ENCODE measurements at places on chromosomes 12 and 14.

- DNase-seq: no peak
These were observed 297.5 kb downstream of the NAV3 start for GRCh38 chr12:78128211-78128610.

GRCh38 chr12:76762601-76762980 lies 1.3 kb upstream of the ZDHHC17 start:
- no peak for DNase-seq

DNA sequence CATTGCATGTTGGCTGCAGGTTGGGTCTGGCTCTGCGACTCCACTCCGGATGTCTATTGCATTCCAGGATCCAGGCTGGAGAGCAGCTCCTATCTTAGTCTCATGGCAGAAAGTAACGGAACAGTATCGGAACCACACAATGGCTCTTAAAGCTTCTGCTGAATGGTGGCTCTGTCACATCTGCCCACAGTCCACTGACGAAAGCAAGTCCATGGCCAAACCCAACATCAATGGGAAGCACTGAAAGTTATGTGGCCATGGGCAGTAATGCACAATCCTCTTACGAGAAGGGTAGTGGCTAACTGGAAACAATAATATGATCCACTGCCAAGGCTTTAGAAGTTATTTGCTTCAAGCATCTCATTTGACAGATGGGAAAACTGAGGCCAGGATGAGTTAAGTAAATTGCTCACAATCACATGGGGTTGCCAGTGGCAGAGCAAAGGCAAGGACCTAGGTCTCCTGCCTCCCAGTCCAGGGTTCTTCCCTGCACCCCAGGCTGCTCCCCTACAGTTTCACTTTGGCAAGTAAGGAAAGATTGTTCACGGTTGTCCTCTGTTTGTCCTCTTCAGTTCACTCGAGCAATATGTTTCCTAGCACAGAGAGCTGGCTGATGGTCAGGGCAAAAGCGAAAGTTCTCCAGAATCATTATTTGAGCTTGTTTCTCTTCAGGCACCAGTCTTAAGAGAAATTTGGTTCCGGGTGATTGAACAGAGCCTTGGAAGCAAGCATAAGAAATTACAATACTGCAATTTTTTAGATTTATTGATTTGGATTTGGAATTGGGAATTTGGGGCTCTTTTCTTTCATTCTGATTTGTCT lies 54.2 kb downstream of the CKAP4 start:
- DNase-seq: no peak

GRCh38 chr14:93926873-93927799 lies at the start of gene FAM181A:
FAM181A (plus strand) TSS chr14:93927344; CDS start chr14:93928286, 942 bp downstream.
- DNase-seq: no peak

- DNase-seq: no peak
These were observed 140.9 kb downstream of the ESRRB start for GRCh38 chr14:76516884-76517283.

- DNase-seq: no peak
These were observed 73.0 kb downstream of the TSHR start for GRCh38 chr14:81028461-81028860.

DNA sequence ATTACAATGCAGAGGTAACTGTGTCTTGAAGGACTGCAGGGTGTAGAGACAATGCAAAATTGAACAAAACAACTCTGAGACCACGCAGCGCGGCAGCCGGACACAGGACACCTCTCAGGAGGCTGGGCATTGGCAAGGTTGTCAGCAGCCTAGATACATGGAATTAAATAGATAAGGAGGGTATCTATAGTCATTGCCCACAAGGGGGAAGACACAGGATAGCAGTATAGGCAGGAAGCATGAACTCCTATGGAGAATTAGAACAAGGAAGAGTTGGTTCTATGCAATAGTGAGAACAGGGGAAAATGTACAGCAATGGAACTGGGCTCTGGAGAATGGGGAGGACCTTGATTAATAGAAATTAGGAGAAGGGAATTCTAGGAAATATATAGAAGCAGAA lies 164.1 kb downstream of the C12orf42 start:
- no peak for DNase-seq

- no peak for DNase-seq
These were observed 303.9 kb upstream of the SYT1 start for GRCh38 chr12:78560633-78561032.

DNA sequence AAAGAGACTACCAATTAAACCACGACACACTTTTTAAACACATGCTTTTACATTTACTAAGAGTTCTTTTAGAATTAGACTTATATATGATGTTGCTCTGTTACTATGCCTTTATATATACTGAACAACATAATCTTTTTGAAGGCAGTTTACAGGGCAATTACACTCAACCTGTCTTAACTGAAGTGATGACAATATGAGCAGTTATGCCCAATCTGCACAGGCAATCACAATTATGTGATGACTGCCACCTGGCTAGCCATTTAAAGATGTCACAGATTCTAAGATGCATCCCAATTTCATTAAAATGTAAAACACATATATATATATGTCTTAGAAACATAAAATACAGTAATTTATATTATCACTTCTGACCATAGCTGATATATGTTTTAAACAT lies 112.6 kb downstream of the STXBP6 start:
- DNase-seq: no peak

DNA sequence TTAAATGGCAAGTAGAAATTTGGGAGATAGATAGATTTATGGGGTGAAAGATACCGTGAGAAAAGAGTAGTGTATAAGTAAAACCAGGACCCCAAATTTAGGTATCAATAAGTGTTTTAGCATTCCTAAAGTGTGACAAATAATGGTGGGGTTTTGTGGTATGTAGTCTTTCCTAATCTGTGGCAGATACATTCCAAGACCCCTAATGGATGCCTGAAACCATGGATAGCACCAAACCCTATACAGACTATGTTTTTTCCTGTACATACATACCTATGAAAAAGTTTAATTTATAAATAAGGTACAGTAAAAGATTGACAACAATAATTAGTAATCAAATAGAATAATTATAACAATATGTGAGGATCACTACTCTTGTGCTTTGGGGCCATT lies 14.4 kb upstream of the TCP11L2 start:
- no peak for DNase-seq

- DNase-seq: no peak
These were observed 5.7 kb upstream of the MLF2 start for GRCh38 chr12:6758506-6759095.

DNA sequence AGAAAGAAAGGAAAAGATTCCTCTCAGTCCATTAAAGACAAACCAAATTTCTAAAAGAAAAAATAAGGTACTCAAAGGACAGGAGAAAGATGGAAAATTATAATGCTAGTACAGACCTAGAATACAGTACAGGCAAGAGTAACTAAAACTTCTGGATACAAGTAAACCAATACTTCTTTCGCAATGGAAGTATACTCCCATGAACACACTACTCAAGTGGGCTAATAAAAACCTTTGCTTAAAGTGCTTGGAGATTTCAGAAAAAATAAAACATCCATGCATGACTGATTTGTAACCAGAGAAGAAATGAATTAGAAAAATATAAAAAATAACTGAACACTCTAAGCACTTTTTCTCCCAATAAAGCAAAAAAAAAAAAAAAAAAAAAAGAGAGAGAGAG lies 3.5 kb downstream of the ZBTB25 start:
- DNase-seq: no peak

- no peak for DNase-seq
These were observed 65.4 kb downstream of the PPFIBP1 start for GRCh38 chr12:27589419-27589818.

DNA sequence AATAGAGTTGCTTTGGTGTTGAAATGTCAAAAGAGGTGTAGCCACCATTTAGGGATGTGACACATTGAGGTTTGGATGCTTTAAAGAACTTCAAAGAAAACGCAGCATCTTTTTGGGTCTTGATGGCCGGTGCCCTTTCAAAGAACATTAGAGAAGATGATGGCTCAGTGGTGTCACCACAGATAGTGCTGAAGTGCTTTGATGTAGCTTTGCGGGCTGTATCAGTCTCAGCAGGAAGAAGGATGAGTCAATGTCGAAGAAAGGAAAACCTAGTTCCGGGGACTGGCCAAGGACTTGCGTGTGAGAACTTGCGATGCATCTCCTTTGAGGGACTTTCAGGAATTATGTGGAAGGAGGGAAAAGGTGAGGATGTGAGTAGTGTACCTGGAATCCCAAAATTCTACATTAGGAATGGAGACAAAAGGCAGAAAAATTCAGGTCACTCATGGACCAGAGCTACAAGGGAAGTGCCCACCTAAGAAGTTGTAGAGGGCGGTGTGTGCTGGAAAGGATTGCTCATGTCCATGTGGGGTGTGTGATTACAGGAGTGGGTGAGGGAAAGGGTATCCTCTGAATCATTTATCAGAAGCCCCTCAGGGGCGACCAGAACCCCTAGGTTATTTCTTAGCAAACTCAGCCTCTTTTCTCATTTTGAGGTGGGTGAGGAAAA lies 39.7 kb upstream of the GZMB start:
- DNase-seq: no peak

GRCh38 chr12:76680940-76681339 lies 83.0 kb upstream of the ZDHHC17 start:
- peak; percentile 84 for DNase-seq

GRCh38 chr12:1488908-1489381 lies 105.4 kb downstream of the FBXL14 start:
- DNase-seq: peak; percentile 76

- DNase-seq: no peak
These were observed 320.7 kb downstream of the PAWR start for GRCh38 chr12:79370021-79370420.

GRCh38 chr14:79342942-79343341 lies 868.4 kb downstream of the DIO2 start:
- no peak for DNase-seq

DNA sequence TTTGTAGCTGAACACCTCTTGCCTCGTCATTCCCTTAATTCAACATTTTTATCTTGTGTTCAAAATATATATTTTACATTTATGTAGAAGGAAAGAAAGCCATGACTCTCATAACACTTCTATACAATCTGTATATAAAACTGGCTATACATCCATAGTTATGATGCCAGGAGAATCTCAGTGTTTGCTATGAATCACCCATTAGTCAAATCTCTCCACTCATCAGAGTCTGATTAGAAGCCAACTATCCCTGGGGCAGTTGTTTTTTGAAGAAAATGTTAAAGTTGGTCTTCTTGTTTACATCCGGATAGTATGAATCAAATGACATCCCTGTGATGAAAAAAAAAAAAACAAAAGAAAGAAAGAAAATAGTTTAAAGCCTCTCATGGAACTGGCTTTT lies 503.9 kb downstream of the NELL2 start:
- no peak for DNase-seq

GRCh38 chr12:3607039-3607720 lies 116.2 kb downstream of the PRMT8 start:
- no peak for DNase-seq

DNA sequence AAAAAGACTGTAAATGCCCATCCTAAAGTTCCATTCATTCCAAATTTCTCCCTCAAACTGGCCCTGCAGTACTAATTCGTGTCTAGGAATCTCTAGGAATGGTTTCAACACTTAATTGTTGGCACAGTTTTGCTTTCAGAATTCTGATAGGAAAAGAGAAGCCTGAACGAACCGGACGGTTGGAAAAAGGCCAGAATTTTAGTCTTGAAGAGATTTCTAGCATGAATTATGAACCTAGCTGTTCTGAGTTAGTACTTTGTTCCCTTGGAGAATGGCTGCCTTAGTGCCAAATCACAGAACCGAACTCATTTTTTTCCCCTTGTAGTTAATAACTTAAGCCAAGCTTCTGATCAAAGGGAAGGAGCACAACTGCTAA lies 262.6 kb downstream of the ADAMTS20 start:
- no peak for DNase-seq

DNA sequence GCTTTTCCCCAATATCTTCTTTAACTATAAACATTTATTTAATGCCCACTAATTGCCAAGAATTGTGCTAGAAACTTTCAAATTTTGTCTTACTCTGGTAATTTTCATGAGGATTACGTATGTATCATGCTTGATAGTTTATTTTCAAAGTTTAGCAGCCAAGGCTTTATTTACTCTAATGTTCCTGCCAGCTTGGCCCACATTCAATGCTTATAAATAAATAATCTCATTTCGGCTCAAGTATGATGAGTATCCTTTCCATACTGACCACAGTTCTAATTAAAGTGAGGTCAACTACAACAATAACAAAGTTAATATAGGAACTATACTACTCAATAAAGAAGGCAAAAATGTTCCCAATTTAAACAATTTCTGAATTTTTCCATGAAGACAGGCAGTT lies 259.2 kb downstream of the MED13L start:
- no peak for DNase-seq

DNA sequence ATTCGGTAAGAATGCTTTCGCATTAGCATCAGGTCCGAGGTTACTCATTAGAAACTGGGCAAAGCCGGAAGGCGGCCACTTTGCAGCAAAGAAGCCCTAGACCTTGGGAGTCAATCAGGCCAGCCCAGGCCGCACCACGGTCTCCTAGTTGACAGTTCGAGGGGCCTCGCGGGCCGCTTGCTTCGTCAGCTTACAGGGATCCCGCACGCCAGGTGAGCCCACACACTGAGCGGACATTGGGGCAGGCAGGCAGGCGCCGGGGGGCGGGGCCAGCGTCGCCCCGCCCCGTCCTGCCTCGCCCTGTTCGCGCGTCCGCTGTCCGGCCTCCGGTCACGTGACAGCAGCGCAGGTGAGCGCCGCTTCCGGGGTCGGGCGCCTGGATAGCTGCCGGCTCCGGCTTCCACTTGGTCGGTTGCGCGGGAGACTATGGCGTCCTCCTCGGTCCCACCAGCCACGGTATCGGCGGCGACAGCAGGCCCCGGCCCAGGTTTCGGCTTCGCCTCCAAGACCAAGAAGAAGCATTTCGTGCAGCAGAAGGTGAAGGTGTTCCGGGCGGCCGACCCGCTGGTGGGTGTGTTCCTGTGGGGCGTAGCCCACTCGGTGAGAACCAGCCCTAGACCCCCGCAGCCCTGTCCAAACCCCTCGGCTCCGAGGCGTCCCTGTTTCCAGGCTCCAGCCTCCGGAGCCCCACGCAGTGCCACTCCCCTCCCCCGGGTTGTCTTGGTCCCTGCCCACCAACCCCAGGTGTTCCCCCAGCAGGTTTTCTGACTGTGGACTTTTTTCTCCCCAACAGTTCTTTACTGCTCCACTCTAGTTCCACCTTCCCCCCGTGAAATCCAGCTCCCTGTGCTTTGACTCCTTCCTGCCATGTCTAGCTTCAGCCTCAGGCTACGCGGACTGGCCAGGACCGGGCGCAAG lies at the start of gene PIP4K2C:
Gene PIP4K2C (plus strand): TSS at position 329 of the 918 bp plus-strand sequence. CDS start 98 bp downstream, at position 427.
- no peak for DNase-seq

- DNase-seq: no peak
These were observed 9.0 kb upstream of the NOVA1 start for GRCh38 chr14:26606729-26607312.

DNA sequence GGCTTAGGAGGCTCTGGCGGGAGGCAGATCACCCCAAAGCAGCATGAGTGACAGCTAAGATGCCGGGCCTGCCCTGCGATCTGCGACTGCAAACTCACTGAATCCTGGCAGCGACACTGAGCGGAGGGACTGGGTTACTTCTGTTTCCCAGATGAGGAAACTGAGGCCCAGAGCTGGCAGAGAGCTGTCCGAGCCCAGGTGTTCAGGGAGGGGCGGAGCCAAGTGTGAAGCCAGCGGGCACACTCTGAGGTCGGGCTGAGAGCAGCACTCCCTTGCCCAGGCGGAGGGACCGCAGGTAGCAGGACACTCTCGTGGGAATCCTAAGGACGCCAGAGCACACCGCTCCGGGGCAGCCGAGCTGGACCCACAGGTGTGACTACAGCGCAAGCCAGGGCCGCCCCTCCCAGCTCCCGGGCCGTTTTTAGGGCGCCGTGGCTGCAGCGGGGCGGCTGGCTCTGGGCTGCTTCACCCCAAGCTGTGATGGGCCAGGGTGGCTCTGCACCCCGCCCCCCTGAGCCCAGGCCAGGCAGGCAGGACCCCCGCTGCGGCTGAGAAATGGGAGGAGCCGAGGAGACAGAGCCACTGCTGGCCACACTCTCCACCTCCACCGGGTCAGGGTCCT lies 27.4 kb downstream of the MMP17 start:
- DNase-seq: no peak
